ENCODE measurements at places on chromosomes 16 and 17.

GRCh38 chr17:72597354-72598087 is 476.7 kb downstream of the SOX9 start:
- DNase-seq: no peak

GRCh38 chr16:68512183-68512582 is 26.9 kb upstream of the ZFP90 start:
- DNase-seq: no peak

DNA sequence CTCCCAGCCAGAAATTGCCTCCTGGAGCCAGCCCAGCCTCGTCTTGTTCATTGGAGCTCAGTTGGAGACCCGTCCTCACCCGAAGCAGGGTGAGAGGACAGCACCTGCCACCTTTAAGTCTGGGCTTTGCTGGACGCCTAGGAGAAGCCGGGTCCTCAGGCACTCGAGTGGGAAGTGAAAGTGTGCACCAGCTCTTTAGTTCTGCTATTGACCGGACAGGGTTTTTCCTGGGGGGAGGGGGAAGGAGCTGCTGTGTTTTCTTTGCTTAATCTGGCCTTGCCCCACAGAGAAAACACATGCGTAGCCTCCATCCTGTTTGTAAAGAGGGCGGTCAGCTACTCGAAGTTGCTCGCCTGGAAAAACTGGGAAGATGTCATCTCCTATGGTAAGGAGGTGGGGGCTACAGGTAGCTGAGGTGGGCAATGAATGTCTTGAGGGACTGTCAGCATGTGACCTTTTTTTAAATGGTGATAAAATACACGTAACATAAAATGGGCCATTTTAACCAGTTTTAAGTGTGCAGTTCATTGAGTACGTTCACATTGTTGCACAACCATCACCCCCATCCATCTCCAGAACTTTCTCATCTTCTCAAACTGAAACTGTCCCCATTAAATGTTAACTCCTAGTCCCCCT is 34.4 kb downstream of the CMIP start:
- DNase-seq: no peak

GRCh38 chr17:41149652-41149985 is at the start of gene KRTAP4-5:
Gene KRTAP4-5 (minus strand): TSS chr17:41149825. CDS start chr17:41149767, 58 bp downstream.
- no peak for DNase-seq

- DNase-seq: peak; percentile 41
These were observed 773 bp downstream of the PHLPP2 start for GRCh38 chr16:71723537-71724319.

- no peak for DNase-seq
These were observed at the start of gene CCL23 for GRCh38 chr17:36017799-36018198. Gene CCL23 (minus strand): TSS chr17:36017972. CDS start chr17:36017897, 75 bp downstream.

- DNase-seq: peak; percentile 33
These were observed 737 bp downstream of the DHRS13 start for GRCh38 chr17:28901866-28902818.
